ENCODE measurements at places on chromosomes 13 and 19.

- DNase-seq, result no peak
Observed at GRCh38 chr19:37966662-37967231, 59.7 kb downstream of the SIPA1L3 start.

DNA sequence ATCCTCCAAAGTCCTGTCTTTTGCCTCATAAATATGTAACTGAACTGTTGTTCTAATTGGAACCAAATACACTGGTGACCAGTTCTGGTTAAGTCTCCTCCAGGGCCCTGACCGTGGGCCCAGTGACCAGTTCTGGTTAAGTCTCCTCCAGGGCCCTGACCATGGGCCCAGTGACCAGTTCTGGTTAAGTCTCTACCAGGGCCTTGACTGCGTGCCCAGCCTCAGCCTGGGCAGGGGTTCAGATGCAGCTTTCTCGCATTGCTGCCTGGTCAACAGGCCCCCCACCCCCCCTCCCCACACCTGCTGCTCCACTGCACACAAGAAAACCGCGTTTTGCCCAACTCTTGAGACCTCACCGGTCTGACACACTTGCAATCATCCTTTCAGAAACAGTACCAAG is 3.8 kb upstream of the GRTP1 start:
- no peak for DNase-seq

- DNase-seq, result no peak
Observed at GRCh38 chr19:53870485-53870844, 2.8 kb downstream of the MYADM start.

GRCh38 chr13:49711218-49711863 is 20.1 kb upstream of the EBPL start:
- no peak for DNase-seq

GRCh38 chr19:14968247-14968646 is 11.4 kb downstream of the SLC1A6 start:
- DNase-seq, result no peak

GRCh38 chr19:49408816-49409440 is 14.3 kb downstream of the PTH2 start:
- DNase-seq, result no peak

- DNase-seq, result no peak
Observed at GRCh38 chr13:32590266-32590665, 4.0 kb downstream of the PDS5B start.

DNA sequence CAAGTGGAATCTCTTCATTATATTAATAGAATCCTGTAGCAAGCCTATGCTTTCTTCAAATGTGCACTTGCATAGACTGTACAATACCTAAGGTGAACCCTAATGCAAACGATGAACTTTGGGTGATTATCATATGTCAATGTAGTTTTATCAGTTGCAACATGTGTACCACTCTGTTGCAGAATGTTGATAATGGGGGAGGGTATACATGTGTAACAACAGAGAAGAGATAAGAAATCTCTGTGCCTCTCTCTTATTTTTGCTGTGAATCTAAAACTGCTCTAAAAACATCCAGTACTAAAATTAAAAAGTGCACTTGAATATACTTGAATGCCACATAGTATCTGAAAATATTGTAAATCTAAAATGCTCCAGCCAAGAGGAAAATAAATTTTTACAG is 820.8 kb upstream of the MIR17HG start:
- no peak for DNase-seq

DNA sequence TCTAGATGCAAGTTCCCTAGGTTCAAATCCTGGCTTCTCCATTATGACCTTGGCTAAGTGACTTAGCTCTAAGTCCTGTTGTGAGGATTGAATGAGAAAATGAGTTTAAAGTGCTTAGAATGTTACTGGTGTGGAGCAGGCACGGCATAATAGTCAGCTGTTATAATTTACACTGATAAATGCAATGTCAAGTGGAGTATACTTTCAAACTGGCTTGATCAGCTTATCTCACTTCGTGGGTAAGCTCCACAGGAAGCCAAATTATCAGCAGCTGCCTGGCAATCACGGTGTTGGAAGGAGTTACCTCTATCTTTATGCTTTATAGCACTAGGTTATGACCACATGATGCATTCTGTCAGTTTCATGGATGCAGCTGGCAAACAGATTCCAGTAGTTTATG is 272.8 kb downstream of the OLFM4 start:
- no peak for DNase-seq

GRCh38 chr13:43484432-43485225 is 302.1 kb downstream of the ENOX1 start:
- DNase-seq, result no peak

DNA sequence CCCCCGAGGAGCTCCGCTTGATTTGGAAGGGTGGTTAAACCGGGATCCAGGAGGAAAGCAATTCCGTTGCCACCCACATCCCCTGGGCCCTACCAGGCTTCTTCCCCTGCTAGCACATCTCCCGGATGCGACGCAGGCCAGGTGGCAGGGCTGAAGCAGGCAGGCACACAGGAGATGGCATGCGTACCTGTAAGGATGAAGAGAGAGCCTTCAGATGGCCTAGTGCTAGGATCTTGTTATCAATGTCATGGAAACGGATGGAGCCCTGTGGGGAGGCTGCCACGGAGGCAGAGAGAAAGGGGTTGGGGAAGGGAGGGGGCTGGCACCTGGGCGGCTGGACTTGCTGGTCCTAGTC is 8.5 kb upstream of the SOX1 start:
- DNase-seq, result no peak

GRCh38 chr13:109381546-109382180 is 404.7 kb downstream of the IRS2 start:
- no peak for DNase-seq

DNA sequence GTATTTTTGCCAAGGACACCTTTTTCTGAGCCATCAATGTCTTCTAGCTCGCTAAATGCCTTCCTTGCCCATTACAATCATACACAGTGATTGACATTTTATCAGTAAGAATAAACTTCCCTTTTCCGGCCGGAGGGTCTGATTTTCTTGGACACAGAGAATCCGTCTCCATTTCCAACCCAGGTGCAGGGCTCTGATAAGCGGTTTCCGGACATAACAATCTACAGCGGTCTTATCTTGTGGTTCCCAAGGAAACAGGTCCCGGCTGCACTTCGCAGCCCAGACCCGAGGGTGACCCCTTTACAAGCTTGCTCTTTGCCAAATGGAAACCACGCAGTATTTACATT is 5.1 kb upstream of the ZNF77 start:
- DNase-seq, result no peak

DNA sequence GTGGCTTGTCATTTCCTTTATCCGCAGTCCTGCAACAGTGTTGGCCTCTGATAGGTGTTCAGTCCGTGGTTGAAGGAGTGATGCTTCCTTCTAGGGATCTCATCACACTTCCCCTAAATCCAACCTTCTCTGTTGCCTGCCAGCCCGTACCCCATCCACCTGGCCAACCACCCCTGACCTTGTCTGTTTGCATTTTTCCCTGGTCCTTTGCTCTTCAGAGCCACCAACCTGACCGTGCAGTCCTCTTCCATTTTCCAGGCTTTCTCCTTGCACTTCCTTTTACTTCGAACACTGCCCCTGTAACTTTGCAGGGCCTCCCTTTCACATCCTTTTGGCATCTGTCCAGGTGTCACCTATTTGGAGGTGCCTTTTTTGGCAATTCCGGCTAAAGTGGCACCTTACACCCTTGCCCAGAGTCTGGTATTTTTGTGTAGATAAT is 696 bp downstream of the ZNF460 start:
- no peak for DNase-seq

DNA sequence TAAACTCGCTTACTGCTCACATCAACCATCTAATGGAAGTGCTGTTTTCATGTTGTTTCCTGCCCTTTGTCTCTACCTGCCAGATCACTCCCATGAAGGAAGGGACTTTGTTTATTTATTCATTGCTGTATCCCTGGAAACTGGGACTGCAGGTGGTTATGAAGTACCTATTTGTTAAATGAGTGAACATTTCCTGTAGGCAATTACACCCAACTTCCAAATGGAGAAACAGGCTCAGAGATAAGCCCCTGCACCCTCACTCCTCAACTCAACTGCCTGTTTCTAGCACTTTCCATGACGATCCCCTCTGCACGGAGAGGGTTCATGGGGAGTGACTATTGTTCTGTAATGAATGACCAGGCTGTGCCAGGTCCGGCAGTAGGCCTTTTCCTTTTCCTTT is 1.9 kb upstream of the SELENOW start:
- DNase-seq, result peak; percentile 85

DNA sequence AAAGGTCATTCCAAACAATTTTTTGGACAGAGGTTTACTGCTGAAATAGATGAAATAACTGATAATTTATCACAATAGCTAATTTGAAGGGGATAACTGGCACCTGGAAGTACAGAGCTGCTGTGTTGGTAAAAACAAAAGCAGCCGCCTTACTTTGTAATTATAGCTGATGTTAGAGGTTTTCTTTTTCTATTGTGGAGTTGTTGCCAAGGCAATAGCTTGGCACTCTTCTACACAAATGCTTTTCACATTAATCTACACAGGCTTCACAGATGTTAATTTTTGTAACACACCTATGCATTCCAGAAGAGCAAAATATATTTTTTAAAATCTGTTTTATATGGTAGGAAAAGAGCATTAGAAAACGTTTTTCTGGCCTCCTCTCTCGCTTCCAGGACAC is 56.9 kb downstream of the LACC1 start:
- DNase-seq, result no peak

GRCh38 chr13:55887561-55887960 is 1253.2 kb upstream of the PRR20A start:
- DNase-seq, result no peak

- no peak for DNase-seq
Observed at GRCh38 chr13:44487989-44488388, 88.1 kb downstream of the TSC22D1 start.

DNA sequence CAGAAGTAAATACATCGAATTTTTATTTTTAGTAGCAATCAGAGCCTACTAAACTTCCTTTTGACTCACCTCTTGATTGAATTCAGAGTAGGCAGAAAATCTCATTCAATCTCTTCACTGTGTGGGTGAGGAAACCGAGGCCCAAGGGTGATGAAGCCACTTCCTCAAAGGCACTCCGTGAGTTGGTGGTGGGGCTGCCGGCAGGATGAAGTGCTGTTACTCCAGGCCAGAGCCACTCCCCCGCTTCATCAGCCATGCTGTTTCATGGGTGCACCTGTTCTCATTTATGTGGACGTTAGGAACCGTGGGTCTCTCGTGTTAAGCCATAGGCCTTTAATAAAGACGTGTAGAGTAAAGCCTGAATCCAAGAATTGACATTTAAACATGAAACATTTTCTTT is 13.2 kb downstream of the ING1 start:
- DNase-seq, result no peak

GRCh38 chr19:27876976-27877512 is 1335.9 kb downstream of the UQCRFS1 start:
- DNase-seq, result no peak

- no peak for DNase-seq
Observed at GRCh38 chr13:35763782-35764123, 287.3 kb upstream of the MAB21L1 start.

DNA sequence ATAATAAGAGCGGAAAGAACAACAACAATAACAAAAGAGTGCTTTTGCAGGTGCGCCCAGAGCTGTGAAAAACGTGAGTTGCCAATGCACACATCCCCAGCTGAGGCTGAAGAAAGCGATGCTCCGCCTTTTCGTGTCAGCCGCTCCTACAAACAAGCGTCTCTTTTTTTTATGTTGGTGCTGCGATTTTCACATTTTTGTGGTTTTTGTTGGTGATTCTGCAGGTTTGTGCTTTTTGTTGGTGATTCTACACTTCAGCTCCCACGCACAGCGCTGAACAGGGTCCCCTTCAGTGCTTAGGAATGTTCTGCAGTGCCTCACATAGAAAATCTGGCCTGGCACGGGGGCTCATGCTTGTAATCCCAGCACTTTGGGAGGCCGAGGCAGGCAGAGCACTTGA is 7.3 kb upstream of the SBK3 start:
- no peak for DNase-seq

GRCh38 chr13:93304868-93305613 is 78.4 kb downstream of the GPC6 start:
- DNase-seq, result no peak

GRCh38 chr19:310141-310651 is 19.0 kb upstream of the PLPP2 start:
- no peak for DNase-seq

DNA sequence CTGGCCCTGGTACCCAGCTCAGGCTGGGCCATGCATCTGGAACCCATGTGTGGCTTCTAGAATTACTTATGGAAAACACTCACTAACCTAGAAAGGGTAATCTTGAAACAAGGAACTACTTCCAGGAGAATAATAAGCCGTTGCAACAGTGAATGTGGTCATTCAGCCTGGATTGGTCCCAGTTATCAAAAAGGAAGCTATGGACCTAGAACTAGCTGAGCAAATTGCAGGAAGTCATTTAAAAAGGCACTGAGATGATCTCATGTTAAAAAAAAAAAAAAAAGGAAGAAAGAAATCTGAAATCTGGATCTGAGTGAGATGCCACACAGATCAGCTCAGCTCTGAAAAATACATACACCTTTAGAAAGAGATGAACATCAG is 59.6 kb downstream of the DCT start:
- DNase-seq, result no peak

GRCh38 chr13:108662528-108662927 is 33.1 kb downstream of the MYO16 start:
- DNase-seq, result no peak

DNA sequence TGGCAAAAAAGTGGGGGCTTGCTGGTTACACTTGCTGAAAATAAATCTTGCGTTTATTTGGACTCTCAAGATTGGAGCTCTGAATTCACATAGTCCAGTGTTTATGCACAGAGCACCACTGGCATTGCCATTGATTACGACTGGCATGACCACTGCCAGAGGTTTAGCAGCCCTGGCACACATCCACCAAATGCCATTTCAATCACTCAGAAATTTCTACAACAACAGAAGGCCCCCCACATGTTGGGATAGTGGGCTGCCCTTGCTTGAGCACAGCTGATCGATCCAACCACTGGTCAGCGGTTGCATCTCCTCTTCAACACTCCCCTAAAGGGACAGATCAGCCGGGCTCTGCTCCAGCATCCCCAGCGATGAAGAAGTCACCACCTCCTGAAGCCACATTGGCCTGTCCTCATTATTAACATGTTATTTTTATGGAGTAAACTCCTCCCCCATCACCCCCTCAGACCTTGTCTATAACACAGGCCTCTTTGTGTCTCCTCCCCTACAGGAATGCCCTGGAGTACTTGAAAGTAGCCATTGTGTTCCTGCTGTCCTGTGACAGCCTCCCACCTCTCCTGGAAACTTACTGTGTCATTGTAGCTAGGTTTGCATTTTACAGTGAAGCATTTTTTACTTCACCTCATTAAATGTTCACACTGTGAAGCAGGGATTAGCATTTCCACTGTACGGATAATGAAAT is 51.3 kb downstream of the CDADC1 start:
- DNase-seq, result no peak

DNA sequence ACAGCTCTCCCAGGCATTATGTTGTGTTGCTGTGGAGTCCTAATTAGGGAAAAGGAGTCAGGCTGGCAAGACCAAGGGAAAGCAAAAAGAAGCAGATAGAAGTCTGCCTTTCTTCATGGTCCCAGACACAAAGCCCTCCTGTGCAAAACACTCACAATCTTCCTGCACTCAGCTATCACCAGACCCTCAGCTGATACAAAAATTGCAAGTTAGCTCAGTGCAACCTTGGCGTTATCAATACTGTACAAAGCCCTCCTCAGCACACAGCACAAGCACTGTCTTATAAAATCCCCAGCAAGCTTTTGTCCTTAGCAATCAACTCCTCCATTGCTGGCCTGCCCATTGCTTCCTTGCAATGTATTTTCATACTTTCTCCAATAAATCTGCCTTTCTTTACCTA is 3.2 kb downstream of the OR7C2 start:
- DNase-seq, result no peak

- DNase-seq, result no peak
Observed at GRCh38 chr13:83216479-83217245, 665.6 kb downstream of the SLITRK1 start.

Measured in NCI-H2081 treated with DMSO at 0.1 percent for 48 hours (cell line).